A673 (cell line): ENCODE measurements at places on chromosomes 16 and 17.

DNA sequence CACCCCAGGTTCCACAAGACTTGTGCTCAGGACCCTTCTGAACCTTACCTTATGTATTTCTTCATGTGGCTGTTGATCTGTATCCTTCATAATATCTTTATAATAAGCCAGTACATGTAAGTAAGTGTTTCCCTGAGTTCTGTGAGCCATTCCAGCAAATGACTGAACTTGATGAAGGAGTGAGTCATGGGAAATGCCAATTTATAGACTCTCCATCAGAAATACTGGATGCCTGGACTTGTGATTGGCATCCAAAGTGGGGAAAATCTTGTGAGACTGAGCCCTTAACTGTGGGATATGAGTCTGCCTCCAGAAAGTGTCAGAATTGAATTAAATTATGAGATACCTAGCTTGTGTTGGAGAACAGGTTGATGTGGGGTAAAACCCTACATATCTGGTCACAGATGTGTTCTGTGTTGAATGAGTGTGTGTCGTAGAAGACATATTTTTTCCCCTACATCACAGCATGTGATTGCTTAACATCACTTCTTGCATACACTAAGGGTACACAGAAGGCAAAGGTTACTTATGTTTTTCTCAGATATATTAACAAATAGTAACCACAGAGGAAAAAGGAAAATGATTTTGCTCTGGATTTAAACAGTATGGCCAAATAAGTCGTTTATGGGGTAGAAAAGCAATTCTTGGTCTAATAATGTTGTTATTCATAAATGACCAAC is 70.2 kb upstream of the NETO2 start:
- DNase-seq = no peak

GRCh38 chr17:7176841-7177190 is 2.4 kb downstream of the ASGR1 start:
- DNase-seq = no peak

DNA sequence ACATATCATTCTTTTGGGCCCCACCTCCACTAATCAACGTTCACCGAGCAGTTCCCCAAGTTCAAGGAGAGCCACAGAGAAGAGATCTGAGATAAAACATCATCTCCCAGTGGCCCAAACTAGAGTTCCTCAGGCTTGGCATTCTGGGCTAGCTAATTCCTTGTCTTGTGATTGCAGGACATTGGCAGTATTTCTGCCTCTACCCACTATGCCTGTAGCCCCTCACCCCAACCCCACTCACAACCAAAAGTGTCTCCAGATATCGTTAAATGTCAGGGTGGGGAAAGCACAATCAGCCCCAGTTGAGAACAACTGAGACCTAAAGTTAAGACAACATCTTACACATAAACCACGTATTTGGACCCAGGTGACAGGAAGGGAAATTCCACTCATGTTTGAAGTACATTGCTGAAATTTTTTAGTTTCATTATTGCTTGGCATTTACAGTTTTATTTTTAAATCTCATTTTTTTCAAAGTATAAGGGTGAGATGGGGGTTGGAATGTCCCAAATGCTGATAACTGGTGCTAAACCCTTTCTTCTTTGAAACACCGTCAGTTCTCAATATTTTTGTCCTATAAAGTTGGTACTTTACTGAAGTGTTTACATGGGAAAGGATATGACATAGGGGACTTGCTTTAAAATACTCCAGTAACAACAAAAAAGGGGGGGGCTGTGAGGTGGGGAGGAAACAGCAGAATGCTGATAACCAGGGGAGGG is 13.6 kb downstream of the ZC3H7A start:
- DNase-seq = no peak

DNA sequence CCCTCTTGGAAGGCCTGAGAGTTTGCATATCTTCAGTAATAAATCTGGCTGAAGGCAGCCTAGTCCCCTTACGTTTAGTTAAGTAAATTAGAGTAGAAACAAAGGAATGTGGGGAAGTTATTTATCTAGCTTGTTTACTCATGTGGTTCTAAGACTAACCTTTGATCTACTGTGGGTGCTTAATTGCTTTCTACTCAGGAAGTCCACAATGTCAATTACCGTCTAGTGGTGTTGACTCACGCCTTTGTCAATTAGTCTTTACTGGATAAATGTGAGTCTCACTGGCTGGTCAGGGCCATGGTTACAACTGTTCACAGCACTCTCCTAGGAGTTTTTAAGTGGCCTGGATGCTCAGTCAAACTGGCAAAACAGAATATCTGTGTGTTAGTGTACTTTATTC is 2338.4 kb downstream of the TP53TG3F start:
- no peak for DNase-seq

- DNase-seq = peak; percentile 39
Observed at GRCh38 chr16:70746040-70746707, 54.8 kb downstream of the VAC14 start.

DNA sequence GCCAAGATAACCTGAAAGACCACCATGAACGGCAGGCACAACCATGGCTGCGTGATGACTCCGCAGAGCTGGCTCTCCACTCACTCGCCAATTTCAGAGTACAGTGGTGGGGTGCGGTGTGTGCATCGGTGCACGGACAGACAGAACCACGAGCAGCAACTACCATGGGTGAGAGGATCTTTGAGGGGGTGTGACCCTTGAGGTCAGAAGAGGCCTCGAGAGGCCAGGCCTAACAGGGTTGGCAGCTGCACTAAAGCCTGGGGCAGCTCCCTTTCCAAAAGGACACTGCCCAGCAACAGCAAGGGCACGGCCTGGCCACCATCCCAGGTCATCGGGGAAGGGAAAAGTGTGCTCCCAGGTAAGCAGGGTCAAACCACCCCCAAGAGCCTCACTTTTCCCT is 1.9 kb upstream of the ECI1 start:
- no peak for DNase-seq

- no peak for DNase-seq
Observed at GRCh38 chr16:9840761-9841665, 341.2 kb downstream of the GRIN2A start.

DNA sequence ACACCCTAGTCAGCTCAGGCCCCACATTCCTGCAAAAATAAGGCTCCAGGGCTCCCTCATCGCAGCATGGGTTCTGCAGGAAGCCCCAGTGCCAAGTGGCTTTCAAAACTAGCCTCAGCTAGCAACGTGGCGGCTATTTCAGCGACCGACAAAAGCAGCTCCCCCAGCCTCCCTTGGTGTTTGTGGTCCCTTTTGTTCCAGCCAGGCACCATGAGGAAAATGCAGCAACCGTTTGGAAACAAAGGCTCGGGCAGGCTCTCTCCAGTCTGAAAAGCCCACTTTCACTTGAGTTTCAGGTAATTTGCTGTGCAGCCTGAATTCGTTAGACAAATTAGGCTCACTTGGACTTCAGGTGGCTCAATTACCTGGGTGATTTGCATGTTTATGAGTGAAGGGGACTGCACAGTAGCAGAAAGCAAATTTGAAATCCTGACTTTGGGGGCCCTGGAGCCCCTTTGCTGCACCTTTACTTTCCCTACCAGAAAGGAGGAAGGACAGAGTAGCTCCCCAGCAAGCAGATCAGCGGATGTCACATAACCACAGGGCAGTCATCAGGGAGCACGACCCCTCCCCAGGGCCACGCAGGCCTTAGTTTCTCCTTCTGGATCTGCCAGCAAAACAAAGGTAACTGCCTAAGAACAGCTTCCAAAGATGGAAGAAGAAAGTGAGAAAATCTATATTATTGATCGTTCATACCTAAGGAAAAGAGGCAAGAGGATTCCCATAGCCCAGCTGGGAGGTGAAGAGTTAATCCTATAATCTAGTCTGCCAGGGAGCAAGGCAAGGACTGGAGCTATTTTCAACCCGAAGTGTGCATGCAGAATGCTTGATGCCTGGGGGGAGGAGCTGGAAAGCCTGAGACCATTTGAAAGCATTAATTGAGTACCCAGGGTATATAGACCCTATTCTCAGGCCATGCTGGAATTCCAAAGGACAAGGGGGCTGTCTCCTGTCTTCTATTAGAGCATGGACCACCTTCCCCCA is 143.1 kb upstream of the SDK2 start:
- no peak for DNase-seq

DNA sequence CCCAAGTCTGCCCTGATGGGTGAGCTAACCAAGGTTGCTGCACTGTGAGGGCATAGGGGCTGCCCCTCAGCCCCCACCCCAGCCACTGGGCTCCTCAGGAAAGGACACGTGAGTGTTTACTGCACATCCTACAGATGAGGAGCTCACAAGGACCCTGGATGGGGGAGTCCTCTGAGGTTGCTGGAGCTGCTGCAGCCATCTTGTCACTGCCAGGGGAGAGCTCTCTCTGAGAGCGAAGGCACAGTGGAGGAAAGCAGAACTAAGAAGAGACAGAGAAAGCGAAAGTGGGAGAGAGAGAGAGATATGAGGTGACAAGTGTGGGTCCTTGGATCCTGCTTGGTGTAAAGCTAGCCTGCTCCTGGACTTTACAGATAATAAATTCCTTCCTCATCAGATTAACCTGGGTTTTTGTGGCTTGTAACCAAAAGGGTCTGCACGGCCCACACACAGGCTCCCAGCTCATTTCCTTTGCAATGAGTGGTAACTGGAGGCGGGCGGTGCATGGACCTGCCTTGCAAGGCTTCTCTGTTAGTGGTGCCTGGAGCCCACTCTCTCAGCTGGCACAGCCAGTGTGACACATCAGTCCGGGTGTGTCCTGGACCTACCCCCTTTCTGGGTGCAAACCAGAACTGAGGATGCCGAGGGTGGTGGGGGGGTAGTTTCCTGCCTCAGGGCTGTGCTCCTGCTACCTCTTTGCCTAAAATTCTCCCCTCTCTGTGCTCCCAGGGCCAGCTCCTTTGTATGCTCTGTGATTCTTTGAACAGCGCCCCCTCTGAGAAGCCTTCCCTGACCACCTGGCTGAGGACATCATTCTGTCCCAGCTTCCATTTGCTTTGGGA is 14.2 kb downstream of the SNX20 start:
- DNase-seq = no peak
